ENCODE measurements at places on chromosomes 11 and 22.

DNA sequence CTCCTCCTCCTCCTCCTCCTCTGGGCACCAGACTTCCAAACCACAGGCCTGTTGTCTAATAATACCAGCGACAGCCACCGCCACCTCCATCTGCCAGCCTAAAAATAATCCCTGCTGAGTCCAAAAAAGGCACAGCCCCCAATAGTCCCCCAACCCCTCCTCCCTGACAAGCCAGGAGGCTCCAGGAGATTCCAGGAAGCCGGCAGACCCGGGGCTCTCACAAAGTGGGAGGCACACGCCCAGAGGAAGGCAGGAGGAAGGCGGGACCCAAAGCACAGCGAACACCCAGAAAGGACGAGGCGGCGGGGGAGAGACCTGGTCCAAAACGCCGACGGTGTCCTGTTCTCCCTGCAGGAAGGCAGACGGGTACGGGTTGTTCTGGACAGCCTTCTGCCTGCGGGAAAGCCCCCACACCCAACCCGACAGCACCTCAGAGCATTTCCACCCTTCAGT lies 5.9 kb downstream of the IGSF9B start:
- no peak for DNase-seq

- no peak for DNase-seq
Measured at GRCh38 chr22:23284504-23285033, 104.3 kb downstream of the BCR start.

- no peak for DNase-seq
Measured at GRCh38 chr11:10641177-10641911, 52.2 kb downstream of the IRAG1 start.

DNA sequence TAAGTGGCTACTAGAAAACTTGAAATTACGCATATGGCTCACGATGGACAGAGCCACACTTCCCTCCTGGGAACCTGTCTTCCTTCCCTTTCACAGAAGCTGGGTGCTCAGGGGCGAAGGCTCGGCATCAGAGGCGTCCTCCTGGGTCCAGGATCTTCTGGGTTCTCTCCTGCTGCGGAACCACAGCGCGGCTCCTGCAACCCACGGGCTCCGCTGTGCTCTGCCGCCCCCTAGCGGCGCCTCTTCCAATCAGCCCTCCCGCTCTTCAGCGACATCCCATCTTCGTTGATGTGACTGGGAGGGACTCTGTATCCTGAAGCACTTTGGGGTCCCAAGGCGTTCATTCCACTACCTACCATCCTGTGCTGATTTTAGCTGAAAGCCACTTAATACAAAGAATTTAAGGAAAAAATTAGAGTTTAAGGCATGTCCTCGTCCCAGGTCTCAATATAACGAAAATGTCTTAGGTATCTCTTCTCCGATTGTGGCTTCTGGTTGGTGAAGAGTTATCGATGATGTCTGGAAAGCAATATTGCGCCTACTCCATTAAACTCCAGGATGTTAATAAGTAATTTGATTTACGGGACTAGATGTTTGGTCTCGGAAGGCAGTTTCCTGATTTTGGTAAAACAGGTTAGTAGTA lies 14.8 kb upstream of the RPS3 start:
- peak; percentile 62 for DNase-seq

- no peak for DNase-seq
Measured at GRCh38 chr11:117809236-117810055, 12.4 kb upstream of the DSCAML1 start.

- no peak for DNase-seq
Measured at GRCh38 chr22:26471522-26471921, 12.1 kb downstream of the HPS4 start.

- no peak for DNase-seq
Measured at GRCh38 chr22:33920197-33920540, at the start of gene LARGE1. Gene LARGE1 (minus strand): TSS chr22:33920476.

- DNase-seq = no peak
Measured at GRCh38 chr11:94795476-94796189, 27.5 kb downstream of the AMOTL1 start.

Measured in stimulated activated CD8-positive, alpha-beta memory T cell treated with anti-CD3 and anti-CD28 coated beads, Interleukin-7, amount 100 ng/mL, for 1 hour (primary cell).